Activated naive CD4-positive, alpha-beta T cell (primary cell): ENCODE measurements at places on chromosomes 6 and 20.

DNA sequence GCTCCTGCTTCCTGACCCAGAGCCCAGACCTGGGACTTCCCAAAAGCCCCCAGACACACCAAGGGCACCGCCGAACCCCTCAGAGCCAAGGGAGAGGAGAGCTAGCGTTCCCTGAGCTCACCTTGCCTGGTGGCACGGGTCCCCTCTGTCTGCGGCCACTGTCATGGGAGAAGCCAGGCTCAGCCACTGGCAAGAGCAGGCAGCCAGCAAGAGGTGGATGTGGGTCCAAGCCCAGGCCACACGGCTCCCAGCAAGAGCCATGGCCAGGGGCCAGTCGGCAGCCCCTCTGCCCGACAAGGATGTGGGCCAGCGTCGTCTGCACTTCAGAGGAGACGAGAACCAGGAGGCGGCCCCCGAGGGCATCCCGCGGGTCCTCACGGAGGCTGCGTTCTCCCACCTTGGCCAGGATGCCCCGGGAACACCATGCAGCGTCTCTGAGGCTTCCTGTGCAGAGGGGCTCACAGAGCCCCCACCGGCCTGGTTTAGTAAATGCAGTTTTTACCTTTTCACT is 2.2 kb upstream of the PPDPF start:
- no peak for DNase-seq

DNA sequence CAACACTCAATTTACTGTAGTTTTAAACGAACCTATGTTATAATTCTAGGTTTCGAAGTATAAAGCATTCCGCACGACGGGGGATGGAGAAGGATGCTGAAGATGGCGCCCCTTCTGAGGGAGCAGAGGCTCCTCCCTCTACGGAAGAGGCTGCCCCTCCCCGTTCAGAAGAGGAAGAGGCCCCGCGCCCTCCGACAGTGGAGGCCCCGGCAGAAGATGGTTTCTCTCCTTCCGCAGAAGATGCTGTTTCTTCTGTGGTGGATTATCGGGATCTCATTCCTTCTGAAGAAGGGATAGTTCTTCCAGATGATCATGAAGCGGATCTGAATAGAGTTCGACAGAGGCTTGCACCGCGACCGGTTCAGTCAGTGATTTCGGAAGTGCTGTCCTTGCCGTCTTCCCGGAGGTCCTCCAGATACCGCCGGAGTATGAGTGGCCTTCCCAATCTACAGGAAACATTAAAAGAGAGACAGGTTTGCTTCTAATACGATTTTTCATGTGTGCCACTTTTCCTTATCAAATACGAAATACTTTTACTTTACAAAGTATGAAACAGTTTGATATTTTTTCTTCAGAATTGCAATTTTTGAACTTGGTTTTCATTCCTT is 7.7 kb downstream of the DNAH8 start:
- DNase-seq = no peak

DNA sequence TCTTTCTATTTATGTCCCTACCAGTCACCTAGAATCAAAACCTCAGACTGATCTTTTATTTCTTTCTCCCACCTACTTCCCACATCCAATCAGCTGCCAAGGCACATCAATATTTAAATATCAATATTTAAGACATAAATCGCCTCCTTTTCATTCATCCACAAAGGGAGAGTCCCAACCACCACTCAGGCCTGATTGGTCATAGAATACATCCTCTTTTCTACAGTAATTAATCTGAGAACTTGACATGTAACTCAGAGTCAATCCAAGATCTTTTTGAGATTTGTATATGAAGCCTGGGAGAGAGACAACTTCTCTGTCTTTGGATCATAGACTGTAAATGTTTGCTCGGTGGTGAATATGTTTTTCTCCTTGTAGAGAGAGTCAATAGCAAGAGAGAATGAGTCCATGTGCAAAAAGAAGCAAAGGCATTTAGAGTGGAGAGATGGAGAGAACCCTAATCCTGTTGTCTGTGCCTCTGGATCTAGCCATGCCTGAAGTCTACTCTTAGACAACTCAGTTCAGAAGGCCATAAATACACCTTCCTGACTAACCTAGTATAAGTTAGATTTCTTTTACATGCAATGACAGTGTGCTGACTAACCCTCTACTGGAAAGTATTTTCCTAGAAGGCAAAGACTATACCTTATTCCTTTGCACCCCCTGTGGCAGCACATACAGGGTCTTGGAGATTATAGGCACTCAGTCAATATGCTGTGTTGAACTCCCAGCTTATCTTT is 12.1 kb upstream of the NEDD9 start:
- no peak for DNase-seq

DNA sequence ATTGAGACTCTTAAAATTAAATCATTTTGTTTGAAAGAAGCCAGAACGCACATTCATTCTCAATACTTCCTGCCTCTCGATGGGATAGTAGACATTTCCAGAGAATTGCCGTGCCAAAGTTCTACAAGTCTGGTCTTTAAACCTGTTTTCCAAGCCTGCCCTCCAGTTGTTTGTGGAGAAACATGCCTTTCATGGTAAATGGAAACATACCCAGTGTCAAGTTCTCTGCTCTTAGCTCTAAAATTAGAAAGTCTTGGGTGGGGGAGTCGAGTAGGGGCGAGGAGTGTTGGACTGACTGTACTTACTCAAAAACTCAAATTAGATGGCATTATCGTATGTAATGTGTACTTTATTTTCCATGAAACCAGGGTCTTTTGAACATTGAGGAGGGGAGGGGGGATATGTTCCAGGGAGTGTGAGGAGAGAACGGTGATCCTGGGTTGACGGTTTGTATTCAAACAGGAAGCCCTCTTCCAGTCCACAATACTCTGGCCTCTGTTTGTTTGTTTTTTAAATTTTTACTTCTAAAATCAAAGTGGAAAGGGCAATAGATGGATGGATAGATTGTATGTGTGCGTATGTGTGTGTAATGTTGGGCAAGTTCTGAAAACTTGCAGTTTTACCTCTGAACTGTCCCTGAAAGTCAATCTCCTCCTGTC is 106.8 kb upstream of the ARMC2 start:
- DNase-seq = no peak

GRCh38 chr6:146594495-146594894 is 4.3 kb upstream of the ADGB start:
- no peak for DNase-seq

DNA sequence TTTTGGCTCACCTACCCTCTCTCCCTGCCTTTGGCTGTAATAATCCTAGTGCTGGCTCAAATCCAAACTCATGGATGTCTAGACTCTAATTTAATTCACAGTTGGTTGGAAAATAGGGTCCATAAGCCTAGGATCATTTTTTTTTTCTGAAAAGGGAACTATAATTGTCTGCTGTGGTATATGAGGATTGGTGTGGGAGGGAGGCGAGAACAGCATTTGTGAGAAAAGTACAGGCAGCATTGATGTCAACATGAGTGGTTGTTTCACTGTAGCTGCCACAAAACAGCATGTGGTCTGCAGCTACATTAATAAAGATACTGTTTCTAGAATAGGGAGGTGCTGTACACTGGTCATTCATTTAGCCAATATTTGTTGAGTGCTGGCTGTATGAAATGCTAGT is 18.6 kb upstream of the POLR1H start:
- no peak for DNase-seq

GRCh38 chr6:46135176-46135575 is 5.4 kb downstream of the ENPP4 start:
- DNase-seq = no peak

DNA sequence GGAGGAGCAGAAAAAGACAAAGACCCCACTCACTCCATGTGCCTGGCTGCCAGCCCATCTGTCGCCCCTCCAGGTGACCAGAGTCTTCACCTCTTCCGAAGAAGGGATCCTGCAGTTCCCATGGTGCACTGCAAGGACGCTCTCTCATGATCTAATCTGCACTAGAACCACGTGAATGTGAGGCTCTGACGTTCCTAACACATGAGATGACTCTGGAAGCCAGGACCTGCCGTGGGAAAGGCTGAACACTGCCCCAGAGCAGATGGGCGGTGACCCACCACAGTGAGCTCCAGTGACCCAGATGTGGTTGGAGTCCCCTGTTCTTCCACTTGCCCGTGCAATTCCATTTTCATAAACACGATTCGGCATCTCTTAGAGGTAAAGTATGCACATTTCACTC is 39.6 kb upstream of the PDE10A start:
- DNase-seq = no peak

- DNase-seq = no peak
These were observed 100.3 kb upstream of the SIRPG start for GRCh38 chr20:1757606-1758512.

DNA sequence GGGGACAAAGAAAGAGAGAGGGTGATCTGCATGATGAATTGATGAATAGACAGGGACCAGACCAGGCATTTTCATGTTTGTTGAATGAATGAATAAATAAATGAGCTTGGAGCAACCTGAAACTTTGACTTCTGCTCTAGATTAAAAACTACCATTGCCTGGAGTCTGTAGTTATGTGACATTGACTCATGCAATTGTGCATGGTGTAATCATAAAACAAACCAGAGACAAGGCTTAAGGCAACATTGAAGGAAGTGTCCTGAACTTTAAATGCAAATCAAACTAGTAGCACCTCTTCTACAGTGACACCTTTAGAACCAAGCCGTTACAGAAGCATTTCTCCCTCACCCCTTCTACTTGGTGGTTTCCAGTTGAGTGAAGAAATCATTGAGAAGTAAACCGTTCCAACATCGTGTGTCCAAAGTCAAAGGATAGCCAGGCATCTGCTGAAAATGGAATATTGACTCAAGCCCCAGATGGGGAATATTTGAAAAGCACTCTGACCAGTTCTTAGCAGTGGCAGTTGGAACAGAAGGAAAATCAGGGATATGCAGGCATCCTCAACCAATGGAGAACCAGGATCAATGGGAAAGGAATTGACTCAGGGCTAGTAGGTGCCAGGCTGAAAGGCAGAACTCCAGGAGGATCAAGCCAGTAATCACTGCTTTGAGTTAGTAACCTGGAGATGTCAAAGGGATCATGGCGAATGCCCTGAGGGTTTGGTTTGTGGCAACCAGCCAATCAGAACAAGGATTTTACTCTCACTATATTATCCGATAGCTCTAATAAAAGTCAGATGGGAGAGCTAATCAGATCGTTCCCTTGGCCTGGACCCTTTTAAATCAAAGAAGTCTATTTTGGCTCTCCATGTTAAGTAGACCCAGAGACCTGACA is 171.2 kb upstream of the TSHZ2 start:
- DNase-seq = no peak

GRCh38 chr6:89387516-89388201 is 24.4 kb downstream of the RRAGD start:
- DNase-seq = no peak

- DNase-seq = no peak
These were observed 30.9 kb downstream of the KIAA1755 start for GRCh38 chr20:38229376-38230252.

GRCh38 chr6:86193821-86194220 is 551.1 kb upstream of the SYNCRIP start:
- DNase-seq = no peak

DNA sequence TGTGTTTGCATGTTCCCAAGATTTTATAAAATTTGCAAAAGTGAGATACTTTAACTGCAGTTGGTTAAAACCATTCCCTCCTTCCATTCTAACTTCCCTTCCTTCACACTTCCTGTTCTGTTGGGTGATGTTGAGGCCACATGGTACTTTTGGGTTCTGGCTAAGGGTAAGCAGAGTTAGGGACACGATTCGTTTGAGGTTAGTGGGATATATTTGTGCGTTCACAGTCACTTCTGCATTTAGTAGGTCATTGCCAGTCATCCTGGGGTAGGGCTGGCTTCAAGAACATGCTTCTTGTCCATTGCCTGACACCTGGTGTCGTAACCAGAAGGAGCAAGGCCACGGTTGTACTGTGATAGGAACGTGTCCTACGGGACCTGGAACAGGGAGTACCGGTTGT is 340.1 kb downstream of the ZFAND3 start:
- DNase-seq = no peak

DNA sequence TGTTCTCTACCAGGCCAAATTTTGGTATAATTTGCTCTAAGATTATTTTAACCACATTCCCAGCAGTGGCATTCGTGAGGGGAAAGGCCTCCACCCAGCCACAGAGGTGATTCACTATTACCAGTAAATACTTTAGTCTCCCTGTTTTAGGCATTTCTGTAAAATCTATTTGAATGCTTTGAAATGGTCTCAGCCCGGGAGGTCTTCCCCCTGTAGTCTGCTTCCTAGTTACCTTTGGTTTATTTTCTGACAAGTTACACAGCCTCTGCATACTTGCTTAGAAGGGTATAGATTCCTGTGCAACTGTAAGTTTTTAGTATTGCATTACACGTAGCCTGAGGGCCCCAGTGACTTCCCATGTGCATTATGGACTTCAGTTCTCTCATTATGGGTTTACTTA is 248.7 kb downstream of the C6orf118 start:
- no peak for DNase-seq

DNA sequence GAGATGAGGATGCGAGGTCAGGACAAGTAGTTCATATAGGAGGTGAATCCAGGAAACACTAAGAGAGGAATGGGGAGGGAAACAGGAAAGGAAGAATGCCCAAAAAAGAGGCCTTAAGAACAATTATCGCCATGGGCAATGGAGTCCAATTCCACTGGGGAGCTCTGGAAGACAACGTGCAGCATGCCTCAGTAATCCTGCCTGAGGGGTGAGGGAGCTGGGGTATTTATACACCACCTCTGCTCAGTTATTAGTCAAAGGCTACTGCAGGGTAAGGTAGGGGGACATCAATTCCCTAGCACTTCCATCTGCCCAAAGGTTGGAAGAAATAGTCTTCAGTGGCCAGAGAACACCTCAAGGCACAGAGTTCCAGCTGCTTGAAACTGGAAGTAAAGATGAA is 96.4 kb downstream of the ZNF217 start:
- no peak for DNase-seq

DNA sequence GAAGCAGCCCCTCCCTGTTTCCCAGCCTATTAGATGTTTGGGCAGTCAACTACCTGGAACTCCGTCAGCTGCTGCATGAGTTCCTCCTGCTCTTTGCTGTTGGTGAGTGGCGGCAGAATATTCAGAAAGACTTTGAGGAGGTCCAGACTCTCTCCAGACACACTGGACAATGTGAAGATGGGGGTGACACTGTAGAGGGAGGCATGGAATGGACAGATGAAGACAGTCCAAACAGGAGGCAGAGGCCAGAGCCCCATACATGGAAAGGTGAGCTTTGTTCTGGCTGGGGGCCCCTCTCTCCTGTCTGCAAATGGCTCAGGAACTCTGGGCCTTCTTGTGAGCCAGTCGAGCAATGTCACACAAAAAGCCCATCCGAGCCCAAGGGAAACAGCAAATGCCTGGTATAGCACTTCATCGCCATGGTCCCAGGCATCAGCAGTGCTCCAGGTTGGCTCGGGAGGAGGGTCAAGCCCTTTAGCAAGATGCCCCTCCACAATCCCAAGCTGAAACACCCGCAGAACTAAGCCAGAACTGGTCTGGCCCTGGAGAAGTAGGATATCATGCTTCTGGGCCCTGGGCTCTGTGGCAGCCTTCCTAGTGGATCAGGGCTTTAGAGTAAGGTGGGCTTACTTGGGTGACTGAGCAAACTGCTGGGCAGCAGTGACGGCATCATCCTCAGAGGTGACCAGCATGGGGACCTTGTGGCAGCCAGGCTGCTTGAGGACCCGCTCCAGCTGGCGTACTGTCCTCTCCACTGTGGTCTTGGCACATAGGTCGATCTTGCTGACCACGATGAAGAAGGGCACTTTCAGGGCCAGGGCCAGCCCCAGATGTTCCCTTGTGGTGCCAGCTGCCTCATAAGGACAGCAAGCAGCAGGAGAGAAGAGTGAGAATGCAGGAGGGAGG is 4.9 kb downstream of the GTPBP2 start:
- no peak for DNase-seq
